ENCODE measurements at places on chromosomes 4 and X. TPM values are rescaled to one million over a fixed set of nuclear protein-coding genes. Genes with fewer than 3 reads are reported as not detected.

GRCh38 chr4:186902361-186902760 is 178.7 kb upstream of the FAT1 start:
- no peak for DNase-seq

GRCh38 chrX:46305431-46305830 is 239.8 kb downstream of the ZNF674 start:
- no peak for DNase-seq

- DNase-seq = no peak
These were observed 194.7 kb downstream of the STIM2 start for GRCh38 chr4:27055221-27055760.

DNA sequence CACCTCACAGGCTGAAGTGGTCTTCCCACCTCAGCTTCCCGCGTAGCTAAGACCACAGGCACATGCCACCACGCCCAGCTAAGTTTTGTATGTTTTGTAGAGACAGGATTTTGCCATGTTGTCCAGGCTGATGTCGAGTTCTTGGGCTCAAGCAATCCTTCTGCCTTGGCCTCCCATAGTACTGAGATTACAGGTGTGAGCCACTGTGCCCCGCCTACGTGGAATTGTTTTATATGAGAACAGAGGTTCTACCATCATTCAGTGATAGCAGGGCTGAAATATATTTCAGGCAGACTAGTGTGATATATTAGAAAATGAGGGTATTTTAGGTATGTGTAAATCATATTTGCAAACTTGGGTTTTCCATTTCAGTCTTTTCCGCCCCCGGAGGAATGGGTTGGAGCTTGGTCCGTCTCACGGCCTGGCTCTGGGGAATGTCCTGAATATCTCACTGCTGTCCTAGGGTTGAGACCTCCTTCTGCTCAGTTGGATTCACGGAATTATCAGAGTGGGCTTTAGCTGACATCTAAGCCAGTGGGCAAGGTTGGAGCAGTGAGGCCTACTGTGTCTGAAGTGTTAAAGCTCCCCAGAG is 19.9 kb downstream of the NSD2 start:
- no peak for DNase-seq

ERAS gene
- total RNA-seq = not detected

- no peak for DNase-seq
These were observed 4.6 kb downstream of the MAGIX start for GRCh38 chrX:49166914-49167739.

DNA sequence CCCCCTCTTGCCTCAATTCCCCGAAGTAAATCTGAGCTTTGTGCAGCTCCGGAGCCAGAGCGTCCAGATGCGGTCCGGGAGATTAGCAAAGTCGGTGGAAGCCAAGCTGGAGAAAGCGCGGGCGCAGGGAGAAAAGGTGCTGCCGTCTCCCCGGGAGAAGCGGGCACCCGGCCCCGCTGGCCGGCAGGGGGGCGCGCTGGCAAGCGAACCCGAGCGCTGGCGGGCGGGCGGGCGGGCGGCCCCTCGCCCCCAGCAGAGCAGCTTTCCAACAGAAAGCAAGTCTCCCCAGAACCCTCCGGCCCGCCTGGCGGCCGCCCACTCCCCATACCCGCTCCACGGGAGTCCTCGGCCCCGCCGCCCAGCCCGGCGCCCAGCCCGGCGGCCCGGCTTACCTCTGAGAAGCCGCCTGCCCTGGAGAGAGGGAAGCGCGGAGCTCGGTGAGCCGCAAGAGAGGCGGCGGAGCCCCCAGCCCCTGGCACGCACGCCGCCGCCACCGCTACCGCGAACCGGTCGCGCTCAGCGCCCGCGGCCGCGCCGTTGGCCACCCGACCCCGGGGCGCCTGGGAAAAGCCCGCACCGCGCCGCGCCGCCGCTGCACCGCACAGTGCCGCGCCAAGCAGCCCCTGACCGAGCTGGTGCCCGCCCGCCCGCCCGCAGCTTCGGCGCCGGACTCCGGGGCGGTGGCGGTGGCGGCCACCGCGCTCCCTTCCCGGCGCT is 529 bp upstream of the CITED1 start:
- no peak for DNase-seq

FGF13 gene
- 136 TPM for total RNA-seq

BEX1 gene
- 103 TPM for total RNA-seq

TXK gene
- total RNA-seq = 3.1 TPM

DNA sequence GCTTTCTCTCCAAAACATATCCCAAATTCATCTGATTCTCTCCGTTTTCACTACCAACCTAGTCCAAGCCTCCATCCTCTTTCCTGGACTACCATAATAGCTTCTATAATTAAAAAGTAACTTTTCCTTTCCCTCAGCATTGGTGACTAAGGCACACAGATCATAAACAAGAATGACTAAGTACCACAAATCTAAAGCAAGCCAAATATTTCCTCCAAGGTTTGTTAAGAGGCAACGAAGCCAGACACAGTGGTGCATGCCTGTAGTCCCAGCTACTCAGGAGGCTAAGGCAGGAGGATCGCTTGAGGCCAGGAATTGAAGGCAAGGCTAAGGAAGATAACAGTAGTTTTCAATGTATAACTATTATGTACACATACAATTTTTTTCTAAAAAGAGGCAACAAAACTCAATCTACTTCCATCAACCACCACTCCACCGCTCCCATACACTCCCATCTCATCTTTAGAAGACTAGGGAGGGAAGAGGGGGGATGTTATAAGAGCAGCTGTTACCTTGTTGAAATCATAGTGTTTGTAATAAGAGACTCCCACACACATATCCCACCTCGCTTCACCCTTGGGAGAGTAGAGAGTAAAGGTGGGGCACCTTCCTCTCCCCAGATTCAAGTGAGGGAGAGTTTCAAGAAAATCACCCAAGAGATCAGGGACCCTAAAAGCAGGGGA is 4.2 kb upstream of the JCHAIN start:
- DNase-seq = no peak

VEGFC gene
- total RNA-seq = 0.94 TPM

- DNase-seq = no peak
These were observed 389.4 kb downstream of the PABPC4L start for GRCh38 chr4:133812236-133812635.

- no peak for DNase-seq
These were observed 158.6 kb downstream of the TET2 start for GRCh38 chr4:105305019-105305836.

DNA sequence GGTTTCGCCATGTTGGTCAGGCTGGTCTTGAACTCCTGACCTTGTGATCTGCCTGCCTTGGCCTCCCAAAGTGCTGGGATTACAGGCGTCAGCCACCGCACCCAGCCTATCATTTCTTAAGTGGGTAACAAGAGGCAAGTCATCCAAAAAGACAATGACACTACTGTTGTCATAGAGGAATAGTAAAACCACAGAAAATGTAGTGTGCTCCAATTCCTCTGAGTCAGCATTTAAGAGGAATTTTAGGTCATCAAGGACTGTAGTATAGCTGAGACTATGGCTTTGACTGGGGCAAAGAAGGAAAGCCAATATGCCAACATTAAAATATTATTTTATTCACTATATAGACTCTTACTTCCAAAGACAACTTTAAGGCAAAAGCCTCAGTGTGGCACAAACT is 48.4 kb downstream of the ATP8A1 start:
- DNase-seq = no peak

ADGRG2 gene
- total RNA-seq = 6.6 TPM

CXCL8 gene
- total RNA-seq = 5.1 TPM

DNA sequence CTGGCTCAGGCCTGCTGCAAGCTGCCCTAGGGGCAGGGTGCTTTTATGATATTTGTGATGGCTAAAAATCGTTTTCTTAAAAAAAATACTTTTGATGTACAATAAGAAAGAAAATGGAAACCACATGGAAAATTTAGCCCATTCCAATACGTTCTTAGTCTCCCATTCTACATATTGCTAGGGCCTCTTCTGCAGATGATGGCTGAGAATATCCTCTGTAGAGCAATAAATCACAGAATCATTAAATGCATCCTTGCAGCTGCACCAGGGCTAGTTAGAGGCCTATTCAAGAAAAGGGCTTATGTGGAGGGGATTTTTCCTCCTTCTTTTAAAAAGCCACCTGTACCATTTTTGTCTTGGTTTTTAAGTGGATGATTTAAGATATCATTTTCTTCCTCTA is 97.6 kb upstream of the C1GALT1C1 start:
- no peak for DNase-seq

- DNase-seq = no peak
These were observed at the start of gene GYG2 for GRCh38 chrX:2828344-2828958. GYG2 (plus strand) TSS chrX:2828930; CDS start chrX:2830189, 1,259 bp downstream.

- no peak for DNase-seq
These were observed 217.6 kb downstream of the PRR32 start for GRCh38 chrX:127037159-127037558.

TCP11X1 gene
- total RNA-seq = not detected

GRCh38 chr4:137200322-137200721 is 332.0 kb downstream of the PCDH18 start:
- DNase-seq = no peak

GRCh38 chr4:158630893-158631292 is 40.8 kb downstream of the C4orf46 start:
- no peak for DNase-seq

TMEM271 gene
- 23.6 TPM for total RNA-seq

DNA sequence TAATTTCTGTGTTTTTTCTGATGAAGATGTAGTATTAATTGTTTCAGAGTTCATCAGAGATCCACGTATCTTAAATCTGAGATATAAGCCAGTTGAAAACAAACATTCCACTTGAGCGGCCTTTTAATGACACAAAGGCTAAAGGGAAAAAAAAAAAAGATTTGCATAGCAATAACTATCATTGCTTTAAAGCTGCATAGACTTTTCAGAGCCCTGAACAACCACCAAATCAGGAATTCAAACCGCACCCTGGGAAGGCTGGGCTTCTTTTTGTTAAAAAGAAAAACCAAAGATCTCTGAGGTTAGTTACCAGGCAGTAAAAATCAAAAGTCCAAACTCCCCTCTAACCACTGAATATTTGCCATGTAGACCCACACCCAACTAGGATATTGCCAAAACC is 206.0 kb downstream of the HHIP start:
- no peak for DNase-seq

- DNase-seq = peak; percentile 52
These were observed 51.5 kb downstream of the ALPK1 start for GRCh38 chr4:112348488-112349158.

Measured in occipital lobe (tissue), 3 donors.